ENCODE measurements at places on chromosomes 7 and 10. TPM values are rescaled to one million over a fixed set of nuclear protein-coding genes. Genes with fewer than 3 reads are reported as not detected.

WDFY4 gene
- not detected for polyA plus RNA-seq

GPR15LG gene
- polyA plus RNA-seq = not detected

TMEM273 gene
- polyA plus RNA-seq = 101 TPM

CBLL1 gene
- polyA plus RNA-seq = 200 TPM

ACTR3C gene
- 3.6 TPM for polyA plus RNA-seq

ANKRD61 gene
- polyA plus RNA-seq = 0.40 TPM

GJD4 gene
- polyA plus RNA-seq = not detected

PALD1 gene
- not detected for polyA plus RNA-seq

GBF1 gene
- polyA plus RNA-seq = 23.9 TPM

Data from CD4-positive, alpha-beta memory T cell (primary cell).